ENCODE measurements at places on chromosomes 13 and 19. TPM values are rescaled to one million over a fixed set of nuclear protein-coding genes. Genes with fewer than 3 reads are reported as not detected.
A peak's percentile ranks its signal among the peaks of the same experiment; 100 is the strongest.

DNA sequence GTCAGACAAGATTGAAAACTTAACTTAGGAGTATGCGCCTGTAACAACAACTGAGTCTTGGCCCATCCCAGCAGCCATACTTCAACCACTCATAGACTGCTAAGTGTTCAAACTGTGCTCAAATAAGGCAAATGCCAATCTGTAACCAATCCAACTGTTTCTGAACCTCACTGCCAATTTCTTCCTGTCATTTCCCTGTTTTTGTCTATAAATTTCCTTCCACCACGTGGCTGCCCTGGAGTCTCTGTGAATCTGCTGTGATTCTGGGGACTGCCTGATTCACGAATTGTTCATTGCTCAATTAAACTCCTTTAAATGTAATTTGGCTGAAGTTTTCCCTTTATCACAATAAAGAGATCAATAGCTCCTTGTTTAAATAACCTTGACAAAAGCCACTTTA lies 50.8 kb upstream of the FREM2 start:
- no peak for DNase-seq
- no peak overlapping the region for H3K4me3 ChIP-seq
- peaks cover 12% of the 10 kb centered on the region for H3K4me1 ChIP-seq
- H3K27me3 ChIP-seq, result no peaks in the 10 kb centered on the region

- H3K4me3 ChIP-seq, result no peak overlapping the region
- no peaks in the 10 kb centered on the region for H3K27me3 ChIP-seq
- H3K27ac ChIP-seq, result no peak overlapping the region
- no peaks in the 10 kb centered on the region for H3K4me1 ChIP-seq
- no peaks in the 10 kb centered on the region for H3K36me3 ChIP-seq
Observed at GRCh38 chr19:41641879-41642485, 15.1 kb upstream of the CEACAM4 start.

INAFM1 gene
- 8.2 TPM for total RNA-seq

DNA sequence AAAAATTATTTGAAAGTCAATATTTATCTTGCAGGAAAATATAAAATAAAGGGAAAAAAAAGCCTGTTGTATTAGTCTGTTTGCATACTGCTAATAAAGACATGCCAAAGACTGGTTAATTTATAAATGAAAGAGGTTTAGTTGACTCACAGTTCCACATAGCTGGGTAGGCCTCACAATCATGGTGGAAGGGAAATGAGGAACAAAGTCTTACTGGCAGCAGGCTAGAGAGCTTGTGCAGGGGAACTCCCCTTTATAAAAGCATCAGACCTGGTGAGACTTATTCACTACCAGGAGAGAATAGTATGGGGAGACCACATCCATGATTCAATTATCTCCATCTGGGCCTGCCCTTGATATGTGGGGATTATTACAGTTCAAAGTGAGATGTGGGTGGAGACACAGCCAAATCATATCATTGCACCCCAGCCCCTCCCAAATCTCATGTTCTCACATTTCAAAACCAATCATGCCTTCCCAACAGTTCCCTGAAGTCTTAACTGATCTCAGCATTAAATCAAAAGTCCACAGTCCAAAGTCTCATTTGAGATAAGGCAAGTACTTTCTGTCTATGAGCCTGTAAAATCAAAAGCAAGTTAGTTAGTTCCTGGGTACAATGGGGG lies 1416.5 kb upstream of the SPRY2 start:
- H3K27ac ChIP-seq, result no peak overlapping the region
- no peaks in the 10 kb centered on the region for H3K27me3 ChIP-seq
- no peak overlapping the region for H3K4me3 ChIP-seq
- no peaks in the 10 kb centered on the region for H3K36me3 ChIP-seq
- H3K4me1 ChIP-seq, result no peaks in the 10 kb centered on the region

GRCh38 chr13:19264711-19265110 lies 83.1 kb upstream of the TUBA3C start:
- H3K27ac ChIP-seq, result no peak overlapping the region
- no peaks in the 10 kb centered on the region for H3K4me1 ChIP-seq
- no peak overlapping the region for H3K4me3 ChIP-seq
- H3K36me3 ChIP-seq, result no peaks in the 10 kb centered on the region

DNA sequence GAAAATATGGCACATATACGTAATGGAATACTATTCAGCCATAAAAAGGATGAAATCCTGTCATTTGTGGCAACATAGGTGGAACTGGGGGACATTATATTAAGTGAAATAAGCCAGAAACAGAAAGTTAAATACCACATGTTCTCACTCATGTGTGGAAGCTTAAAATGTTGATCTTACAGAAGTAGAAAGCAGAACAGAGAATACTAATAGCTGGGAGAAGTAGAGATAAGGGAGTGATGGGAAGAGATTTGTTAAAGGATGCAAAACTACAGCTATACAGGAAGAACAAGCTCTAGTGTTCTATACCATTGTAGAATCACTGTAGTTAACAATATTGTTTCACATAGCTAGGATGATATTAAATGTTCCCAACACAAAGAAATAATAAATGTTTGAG lies 68.1 kb downstream of the RUBCNL start:
- DNase-seq, result no peak
- H3K27ac ChIP-seq, result no peak overlapping the region
- peaks cover 4% of the 10 kb centered on the region for H3K27me3 ChIP-seq
- H3K4me1 ChIP-seq, result peaks cover 6% of the 10 kb centered on the region
- no peaks in the 10 kb centered on the region for H3K36me3 ChIP-seq

DNA sequence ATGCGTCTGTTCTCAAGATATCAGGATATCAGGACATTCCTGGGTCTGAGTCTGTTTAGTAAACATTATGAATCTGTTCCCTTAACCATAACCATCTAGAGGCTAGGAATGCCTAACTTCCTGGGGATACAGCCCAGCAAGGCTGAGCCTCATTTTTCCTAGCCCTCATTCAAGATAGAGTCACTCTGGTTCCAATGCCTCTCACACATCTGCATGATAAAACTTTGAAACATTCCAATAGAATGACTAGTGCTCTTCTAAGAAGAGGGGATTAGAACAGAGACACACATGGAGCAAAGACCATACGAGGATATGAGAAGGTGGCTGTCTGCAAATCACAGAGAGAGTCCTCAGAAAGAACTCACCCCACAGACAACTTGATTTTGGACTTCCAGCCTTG lies 20.6 kb upstream of the CABP5 start:
- no peaks in the 10 kb centered on the region for H3K4me1 ChIP-seq
- no peaks in the 10 kb centered on the region for H3K36me3 ChIP-seq

FPR2 gene
- not detected for total RNA-seq

DNA sequence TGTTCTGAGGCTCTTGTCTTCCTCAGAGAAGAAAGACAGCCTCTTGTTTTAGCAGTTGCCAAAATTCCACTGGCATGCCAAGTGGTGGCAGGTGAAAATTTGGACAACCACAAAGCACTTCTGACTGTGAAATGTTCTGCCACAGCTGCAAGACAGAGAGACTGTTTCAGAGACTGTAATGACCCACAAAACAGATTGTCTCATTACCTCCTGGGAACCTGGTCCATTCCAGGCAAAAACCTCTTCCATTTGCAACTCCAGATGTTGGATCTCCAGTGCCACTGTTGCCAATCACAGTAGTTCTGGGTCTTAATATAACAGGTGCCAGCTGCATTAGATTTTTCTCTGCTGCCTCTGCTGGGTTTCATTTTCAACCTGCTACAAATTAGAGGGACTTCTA lies 911.5 kb downstream of the UQCRFS1 start:
- peaks cover 4% of the 10 kb centered on the region for H3K4me1 ChIP-seq
- H3K4me3 ChIP-seq, result no peak overlapping the region
- H3K27ac ChIP-seq, result no peak overlapping the region
- no peak for DNase-seq
- H3K36me3 ChIP-seq, result no peaks in the 10 kb centered on the region

DNA sequence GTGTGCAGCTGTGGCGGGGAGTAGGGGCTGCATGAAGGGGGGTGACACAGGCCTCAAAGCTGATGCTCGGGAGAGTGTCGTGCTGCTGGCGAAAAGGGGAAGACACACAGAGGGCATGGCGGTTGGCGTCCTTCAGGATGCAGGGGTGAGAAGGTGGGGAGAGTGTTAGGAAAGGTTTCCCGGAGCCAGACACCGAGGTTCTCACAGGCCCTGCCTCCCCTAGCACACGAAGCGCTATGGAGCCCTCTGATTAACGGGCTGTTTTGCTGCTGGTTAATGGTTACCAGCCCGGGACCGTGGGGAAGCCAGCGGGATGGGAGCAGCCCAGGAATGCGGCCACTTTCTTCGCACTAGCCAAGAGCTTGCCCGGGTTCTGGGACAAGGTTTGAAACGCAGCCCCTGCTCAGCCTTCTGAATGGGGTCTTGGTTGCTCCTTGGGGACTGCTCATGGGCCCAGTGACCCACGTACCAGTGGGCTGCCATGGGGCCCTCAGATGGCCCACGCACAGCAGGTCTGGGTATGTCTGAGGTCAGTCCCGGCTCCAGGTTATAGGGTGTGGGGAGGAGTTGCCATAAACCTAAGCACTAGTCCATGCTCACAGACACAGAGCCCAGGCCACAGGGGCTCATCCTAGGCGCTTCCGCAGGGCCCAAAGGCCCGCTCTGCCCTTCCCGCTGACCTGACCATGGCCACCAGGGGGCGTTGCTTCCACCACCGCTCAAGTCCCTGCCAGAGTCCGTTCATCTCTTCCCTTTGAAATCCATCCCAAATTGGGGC lies 31.3 kb upstream of the ISYNA1 start:
- H3K27me3 ChIP-seq, result no peaks in the 10 kb centered on the region
- peak; percentile 81 for DNase-seq

DNA sequence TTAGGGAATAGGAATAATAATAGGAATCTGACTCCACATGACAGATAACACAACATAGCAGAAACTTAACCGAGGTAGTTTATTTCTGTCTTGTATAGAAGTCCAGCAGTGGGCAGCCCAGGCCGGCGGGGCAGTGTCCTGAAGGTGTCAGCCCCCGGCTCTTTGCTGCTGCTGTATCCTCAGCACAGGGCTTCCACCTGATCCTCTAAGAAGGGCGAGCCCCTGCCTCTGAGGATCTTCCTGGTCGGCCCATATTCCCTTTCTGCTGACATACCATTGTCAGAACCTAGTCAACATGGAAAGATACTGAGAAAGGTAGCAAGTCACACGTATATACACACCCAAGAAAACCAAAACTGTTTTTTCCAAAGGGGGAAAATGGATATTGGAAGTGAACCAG lies 56.2 kb upstream of the GPR183 start:
- H3K27ac ChIP-seq, result no peak overlapping the region
- no peak for DNase-seq
- H3K4me3 ChIP-seq, result no peak overlapping the region
- H3K4me1 ChIP-seq, result peaks cover 9% of the 10 kb centered on the region
- peaks cover 37% of the 10 kb centered on the region for H3K36me3 ChIP-seq

GRCh38 chr19:30225676-30226463 lies 146.3 kb upstream of the ZNF536 start:
- H3K4me3 ChIP-seq, result peak overlapping the region; percentile 93
- no peak for DNase-seq
- H3K36me3 ChIP-seq, result no peaks in the 10 kb centered on the region
- H3K27me3 ChIP-seq, result peaks cover 82% of the 10 kb centered on the region
- H3K27ac ChIP-seq, result no peak overlapping the region
- peaks cover 31% of the 10 kb centered on the region for H3K4me1 ChIP-seq

- H3K36me3 ChIP-seq, result peaks cover 11% of the 10 kb centered on the region
- H3K27me3 ChIP-seq, result no peaks in the 10 kb centered on the region
- no peak for DNase-seq
- H3K27ac ChIP-seq, result no peak overlapping the region
Observed at GRCh38 chr13:110409581-110409992, 102.5 kb downstream of the COL4A2 start.

DNA sequence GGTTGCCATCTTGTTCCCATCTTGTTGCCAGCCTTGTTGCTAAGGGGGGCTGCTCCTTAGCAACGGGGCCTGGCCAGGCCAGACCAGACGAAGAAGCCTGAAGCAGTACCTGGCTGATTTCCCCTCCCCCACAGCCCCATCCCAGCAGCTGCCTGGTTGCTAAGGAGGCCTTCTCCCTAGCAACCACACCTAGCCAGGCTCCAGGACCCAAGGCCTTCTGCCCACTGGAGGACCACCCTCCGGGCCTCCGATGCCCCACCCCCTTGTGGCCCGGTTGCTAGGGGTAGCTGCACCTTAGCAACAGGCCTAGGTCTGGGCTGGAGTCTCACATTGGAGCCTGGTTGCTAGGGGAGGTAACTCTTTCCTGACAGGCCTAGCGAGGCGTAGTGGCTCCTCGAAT lies 3.9 kb downstream of the PRRG2 start:
- peak overlapping the region; percentile 46 for H3K27ac ChIP-seq
- no peaks in the 10 kb centered on the region for H3K36me3 ChIP-seq
- no peak overlapping the region for H3K4me3 ChIP-seq
- no peaks in the 10 kb centered on the region for H3K27me3 ChIP-seq
- H3K4me1 ChIP-seq, result peaks cover 6% of the 10 kb centered on the region
